Activated CD4-positive, alpha-beta T cell treated with anti-CD3 and anti-CD28 coated beads, Interleukin-2, amount 50 U/mL, for 48 hours (primary cell): ENCODE measurements at places on chromosomes 1 and 21.

- no peak for DNase-seq
These were observed 177.6 kb downstream of the HHIPL2 start for GRCh38 chr1:222370081-222370912.

GRCh38 chr1:70672442-70672888, 261.4 kb downstream of the CTH start:
- no peak for DNase-seq

- no peak for DNase-seq
These were observed 125.0 kb upstream of the IVNS1ABP start for GRCh38 chr1:185442050-185442449.

- no peak for DNase-seq
These were observed 69.2 kb downstream of the RUNX3 start for GRCh38 chr1:24860841-24861240.

GRCh38 chr1:6248161-6248776, 4.3 kb downstream of the HES3 start:
- no peak for DNase-seq

DNA sequence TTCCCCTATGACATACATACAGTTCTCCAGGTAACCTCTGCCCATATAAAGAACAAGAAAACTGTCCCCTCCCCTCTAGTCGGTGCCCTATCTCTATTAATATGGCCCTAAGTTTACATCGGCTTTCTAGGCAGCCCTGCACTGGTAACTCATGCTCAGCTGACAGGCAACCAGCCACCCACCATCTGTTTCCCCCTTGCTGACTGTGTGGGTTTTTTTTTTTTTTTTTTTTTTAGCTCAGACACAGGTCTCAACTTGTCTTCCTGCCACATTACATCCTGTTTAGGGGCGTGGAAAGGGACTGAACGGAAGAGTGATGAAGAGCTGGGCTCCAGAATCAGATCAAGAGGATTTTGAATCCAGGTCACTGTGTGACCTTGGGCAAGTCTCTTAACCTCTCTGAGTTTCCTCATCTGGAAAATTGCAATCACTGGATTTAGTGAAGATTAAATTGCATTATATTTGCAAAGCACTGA, 14.0 kb downstream of the LAPTM5 start:
- peak; percentile 60 for DNase-seq

DNA sequence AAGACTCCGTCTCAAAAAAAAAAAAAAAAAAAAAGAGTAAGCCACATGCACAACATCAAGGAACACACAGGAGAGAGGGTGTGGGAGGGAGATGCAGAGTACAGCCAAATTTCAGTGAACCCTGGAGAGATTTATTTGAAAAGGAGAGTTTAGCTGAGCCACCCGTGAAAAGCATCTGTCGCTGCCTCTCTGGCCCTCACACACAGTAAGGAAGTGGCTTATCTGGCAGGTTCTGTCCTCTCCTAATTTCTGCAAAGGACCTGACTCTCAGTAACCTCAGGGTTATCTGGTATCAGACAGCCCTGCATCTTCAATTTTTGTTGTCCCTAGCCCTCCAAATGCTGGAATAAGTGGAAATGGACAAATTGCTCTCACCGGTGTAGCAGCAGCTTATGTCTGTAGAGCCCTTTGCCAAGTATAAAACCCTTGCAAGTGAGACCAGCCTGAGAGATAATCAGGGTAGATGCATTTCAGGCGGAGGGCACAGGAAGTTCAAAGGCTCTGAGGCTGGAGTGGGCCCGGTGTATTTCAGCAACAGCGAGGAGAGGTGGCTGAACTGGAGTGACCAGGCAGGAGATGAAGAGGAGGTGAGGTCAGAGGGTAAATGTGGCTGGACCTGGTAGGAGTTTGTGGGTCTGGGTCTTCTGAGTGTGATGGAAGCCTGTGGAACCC, 16.7 kb upstream of the IL10RB start:
- DNase-seq, result no peak

- DNase-seq, result peak; percentile 85
These were observed 8.9 kb downstream of the VPS26C start for GRCh38 chr21:37257967-37258877.

GRCh38 chr1:230057681-230058565, 9.1 kb upstream of the GALNT2 start:
- DNase-seq, result no peak

DNA sequence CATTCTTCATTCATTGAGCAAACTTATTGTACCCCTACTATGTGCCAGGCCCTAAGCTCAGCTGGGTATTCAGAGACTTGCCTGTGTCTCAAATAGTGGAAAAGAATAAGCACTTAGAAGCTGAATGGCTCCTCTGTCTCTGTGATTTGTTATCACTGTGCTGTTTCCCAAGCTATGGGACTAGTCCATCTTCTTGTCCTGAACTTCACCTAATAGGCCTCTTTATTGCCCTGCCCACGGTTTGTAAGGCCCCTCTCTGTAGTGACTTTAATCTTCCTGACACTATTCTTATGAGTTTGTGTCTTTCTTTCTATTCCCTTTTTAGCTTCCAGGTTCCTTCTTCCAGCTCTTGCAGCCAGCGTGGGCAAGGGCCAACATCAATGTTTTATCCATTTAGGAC, 85.4 kb upstream of the LPGAT1 start:
- DNase-seq, result no peak

GRCh38 chr1:186022184-186022583, 288.0 kb downstream of the HMCN1 start:
- DNase-seq, result no peak

DNA sequence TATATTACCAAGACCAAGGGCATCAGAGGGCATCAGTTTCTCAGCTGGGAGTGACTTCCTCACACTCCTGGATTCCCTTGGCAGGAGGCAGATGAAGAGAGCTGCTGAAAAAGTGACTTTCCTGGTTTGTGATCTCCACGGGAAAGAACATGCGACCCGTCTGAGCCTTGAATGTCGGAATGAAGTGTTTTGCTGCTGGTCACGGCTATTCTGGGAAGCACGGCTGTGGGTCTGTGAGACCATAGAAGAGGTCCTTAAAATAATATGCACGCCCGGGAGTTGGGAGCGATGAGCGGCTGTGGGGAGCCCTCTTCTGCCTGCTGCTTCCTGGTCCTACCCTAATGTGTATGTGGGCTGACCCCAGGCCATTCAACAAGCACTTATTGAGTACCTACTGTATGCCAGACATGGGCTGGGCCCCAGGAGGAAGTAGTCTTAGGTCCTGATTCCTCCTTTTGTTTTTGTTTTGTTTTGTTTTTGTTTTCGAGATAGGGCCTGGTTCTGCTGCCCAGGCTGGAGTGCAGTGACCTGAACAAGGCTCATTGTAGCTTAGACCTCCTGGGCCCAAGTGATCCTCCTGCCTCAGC, 13.2 kb upstream of the UMODL1 start:
- DNase-seq, result no peak

DNA sequence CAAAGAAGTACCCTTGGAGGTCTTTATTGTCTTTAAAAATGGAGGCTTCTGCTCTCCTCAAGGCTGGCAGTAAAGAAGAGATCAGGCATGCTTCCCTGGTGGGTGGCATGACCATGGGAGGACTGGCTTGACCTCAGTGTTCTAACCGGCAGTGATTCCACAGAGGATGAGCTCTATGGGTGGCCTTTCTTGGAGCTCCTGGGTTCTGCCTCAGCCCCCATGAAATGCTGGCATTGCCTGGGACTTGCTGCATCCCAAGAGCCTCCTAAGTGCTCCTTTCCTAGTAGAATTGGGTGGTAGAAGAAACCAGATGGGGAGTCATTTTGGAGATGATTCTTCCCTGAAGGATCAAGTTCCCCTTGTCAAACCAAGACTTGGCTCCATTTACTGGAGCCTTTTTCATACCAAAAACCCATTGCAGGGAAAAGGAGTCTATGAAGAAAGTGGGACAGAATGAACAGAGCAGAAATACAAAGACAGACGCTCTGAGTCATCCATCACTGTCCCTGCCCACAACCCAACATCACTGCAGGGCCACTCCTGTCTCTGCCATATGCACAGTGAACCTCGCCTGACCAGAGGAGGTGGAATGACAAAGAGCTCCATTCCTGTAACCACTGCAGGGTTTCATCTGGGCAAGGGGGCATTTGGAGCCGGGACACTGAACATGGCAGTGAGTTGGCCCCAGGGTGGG, 42.4 kb downstream of the RIMS3 start:
- DNase-seq, result no peak

DNA sequence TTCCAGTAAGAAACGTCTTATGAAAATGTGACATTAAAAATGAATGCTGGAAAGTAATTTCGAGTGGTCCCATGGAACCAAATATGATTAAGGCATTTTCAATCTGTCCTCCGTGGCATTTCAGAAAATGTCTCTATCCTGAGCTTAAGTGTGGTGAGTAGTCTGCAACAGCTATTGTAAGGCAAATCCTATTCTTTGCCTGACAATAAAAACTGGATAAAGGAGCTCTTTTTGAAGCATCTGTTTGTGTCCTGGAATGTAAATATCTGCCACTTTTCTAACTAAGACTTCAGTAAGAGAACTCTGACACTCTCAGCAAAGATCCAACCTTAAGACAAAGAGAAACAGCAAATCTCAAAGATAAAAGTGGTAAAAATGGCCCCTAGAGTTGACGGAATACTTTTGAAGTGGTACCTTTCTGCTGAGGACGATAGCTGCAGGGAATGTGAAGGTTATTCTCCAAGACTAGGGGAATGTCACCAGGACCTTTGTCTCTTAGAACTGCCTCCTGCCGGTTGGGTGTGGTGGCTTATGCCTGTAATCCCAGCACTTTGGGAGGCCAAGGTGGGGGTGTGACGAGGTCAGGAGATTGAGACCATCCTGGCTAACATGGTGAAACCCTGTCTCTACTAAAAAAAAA, 486.7 kb upstream of the ZP4 start:
- DNase-seq, result no peak

DNA sequence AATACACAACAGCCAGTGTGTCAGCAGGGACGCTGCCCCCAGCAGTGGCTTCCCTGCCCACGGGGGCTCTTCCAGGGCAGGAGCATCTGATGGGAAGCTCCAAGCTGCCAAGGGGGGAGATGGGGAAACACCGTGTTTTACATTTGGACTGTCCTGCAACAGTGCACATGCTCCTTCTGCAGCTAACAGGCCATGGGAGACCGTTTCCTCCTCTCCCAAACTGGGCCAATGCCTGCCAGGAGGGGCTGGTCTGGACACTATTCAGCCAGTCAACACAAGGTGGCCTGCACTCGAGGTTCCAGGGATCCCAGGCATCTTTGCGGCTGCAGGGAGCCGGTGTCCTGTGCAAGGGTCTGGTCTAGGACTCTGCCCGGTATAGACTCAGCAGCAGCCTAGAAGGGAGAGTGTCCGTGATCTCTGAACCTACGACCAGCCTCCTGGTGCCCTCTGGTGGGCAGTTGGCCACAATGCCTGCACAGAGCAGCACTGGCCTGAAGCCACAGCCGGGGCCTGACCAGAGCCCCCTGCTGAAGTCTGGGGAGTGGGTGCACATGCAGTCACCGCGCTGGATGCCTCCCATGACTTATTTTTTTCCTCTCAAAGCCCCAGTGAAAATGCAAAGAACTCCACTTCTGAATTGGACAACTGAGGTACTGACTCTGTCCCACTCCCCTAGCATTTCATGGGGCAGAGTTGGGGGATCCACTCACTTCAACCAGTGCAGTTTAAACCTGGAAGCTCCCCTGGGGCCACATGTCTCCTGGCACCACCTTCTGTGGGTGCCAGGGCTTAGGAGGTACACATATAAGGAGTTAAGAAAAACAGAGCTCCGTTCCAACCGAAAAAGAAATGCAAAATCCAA, 33.3 kb downstream of the RCC2 start:
- peak; percentile 50 for DNase-seq

DNA sequence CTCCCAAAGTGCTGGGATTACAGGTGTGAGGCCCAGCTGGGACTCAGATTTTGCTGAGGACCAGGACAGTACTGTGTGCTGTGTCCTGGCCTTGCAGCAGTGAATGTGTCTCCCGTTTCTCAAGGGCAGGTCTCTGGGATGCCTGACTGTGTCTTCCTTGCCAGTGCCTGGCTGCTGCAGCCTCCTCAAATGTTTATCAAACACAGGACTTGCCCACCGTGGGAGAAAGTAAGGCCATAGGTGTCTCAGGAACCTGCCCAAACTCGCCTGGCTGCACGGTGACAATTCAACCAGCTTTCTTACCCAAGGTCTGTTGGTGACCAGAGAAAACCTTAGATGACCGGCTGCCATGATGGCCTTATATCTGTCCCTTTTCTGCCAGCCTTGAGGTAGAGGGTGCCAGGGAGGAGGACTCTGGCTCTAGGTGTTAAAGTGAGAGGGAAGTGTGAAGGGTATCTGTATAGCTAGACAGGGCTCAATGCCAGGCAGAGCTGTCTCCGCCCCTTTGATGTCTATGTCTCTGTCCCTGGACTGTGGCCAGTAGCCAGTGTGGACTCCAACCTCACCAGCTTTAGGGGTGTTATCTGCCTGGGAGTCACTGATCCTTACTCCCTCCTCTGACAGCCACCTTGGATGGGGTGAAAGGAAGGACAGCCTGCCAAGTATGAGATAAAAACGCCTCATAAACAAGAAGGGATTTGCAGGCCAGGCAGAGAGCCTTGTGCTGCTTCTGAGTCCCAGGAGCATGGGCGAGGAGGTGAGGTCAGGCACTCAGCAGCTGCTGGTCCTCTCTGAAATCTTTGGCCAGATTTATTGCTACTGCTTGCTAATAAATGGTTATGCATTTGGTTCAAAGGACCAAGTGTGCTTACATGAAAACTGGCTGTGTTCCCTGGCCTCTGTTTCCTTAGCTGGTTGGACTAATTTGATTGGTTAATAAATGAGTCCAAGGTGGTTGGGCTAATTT, 22.3 kb downstream of the IL6R start:
- DNase-seq, result no peak

DNA sequence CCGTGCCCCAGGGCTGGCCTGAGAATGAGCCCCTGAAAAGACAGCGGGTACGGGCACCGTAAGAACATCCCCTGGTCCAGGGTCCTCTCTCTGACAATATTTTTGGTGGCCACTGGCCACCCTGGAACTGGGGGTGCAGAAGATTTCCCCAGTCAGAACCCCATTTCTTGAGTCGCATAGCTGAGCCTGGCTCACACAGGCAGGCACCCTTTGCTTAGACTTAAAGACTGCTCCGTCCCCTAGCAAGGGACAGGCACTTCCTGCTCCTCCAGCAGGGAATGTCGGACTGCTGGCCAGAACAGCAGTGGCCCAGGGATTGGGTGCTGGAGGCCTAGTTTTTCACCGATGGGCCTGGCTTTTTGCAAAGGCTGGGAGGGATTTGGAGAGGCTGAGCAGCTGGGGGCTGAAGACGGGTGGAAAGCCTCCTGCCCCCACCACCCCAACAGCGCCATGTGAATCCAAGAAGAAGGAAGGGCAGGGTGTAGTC, 4.3 kb downstream of the OLIG2 start:
- no peak for DNase-seq

GRCh38 chr1:111320066-111320879, 29.6 kb downstream of the CHIA start:
- DNase-seq, result no peak

DNA sequence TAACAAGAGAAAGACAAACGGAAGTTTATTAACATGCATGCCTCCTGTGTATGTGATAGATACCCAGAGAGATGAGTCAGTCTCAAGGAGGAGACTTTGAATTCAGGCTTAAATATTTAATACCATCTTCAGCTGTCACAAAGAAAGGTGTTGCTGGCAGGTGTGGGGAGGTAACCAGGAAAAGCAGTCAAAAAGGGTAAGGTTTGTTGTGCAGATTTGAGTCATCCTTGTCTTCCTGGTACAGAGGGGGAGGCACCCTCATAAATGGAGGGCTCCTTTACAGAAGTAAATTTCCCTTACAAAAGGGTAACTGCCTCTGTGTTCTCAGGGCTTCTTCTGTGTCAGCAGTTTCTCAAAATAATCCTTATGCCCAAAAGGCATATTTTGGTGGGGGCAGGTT, 75.2 kb upstream of the B3GALT5 start:
- no peak for DNase-seq

- DNase-seq, result no peak
These were observed 386.4 kb upstream of the VAMP3 start for GRCh38 chr1:7384679-7385078.

- no peak for DNase-seq
These were observed 5.1 kb downstream of the HOOK1 start for GRCh38 chr1:59819566-59820438.
